ENCODE measurements at places on chromosomes 5 and 9.

- DNase-seq: peak; percentile 19
Measured at GRCh38 chr5:8062521-8062920, 193.6 kb downstream of the MTRR start.

GRCh38 chr5:75320371-75320770 lies 16.6 kb upstream of the HMGCR start:
- DNase-seq: peak; percentile 62

GRCh38 chr5:44365345-44365744 lies 23.9 kb downstream of the FGF10 start:
- no peak for DNase-seq

DNA sequence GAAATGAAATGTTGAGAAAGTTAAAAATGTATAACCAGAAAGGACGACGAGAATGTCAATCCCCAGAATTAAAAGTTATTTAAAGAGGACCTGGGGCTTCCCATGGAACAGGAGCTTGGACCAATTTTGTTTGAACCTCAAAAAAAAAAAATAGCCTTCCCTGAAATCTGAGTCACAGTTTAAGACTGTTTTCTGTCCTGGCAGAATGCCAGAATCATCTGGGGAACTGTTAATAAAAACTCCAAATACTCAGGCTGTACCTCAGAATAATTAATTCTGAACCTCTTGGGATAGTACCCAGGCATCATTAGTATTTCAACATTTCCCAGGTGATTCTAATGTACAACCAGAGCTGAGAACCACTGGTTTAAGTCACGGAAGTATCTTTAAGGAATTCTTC lies 102.2 kb upstream of the SLCO6A1 start:
- no peak for DNase-seq

- DNase-seq: no peak
Measured at GRCh38 chr5:121897341-121897740, 45.7 kb downstream of the FTMT start.

DNA sequence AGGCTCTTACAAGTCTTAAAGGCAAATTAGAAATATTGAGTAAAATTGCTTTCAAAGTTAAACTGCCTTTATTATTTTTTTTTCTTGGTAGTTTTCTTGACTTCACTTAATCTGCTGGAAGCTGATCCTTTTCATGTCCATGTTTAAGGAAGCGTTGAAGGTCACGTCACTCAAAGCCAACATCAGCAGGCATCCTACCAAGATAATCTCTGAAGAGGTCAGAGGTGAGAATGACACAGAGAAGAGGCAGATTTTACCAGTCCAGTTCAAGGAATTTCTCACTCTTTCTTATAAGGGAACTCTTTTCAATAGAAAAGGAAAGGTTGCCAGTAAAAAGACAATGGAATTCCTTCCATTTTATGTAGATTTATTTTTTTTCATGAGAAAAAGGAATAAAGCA lies 259.8 kb downstream of the ANXA1 start:
- no peak for DNase-seq
